HCT116 (cell line): ENCODE measurements at places on chromosomes 4 and X.

DNA sequence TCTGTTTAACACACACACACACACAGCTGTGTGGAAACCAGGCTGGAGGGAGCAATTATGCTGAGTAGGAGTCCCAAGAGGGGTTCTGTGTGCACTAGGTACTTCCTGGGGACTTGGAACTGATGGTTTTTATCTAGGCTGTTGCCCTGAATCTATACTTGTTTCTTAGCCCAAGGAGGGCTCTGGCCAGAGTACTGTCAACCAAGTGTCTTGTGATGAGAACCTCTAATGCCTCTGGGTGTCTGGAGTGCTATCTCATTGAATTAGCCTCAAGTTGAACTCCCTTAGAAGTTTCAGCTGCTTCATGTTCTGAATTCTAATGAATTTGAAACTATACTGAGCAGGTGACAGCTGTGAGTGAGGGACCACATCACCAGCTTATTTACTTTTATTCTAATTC is 16.6 kb downstream of the ARHGAP24 start:
- H3K36me3 ChIP-seq, result no peaks in the 10 kb centered on the region
- H3K4me3 ChIP-seq, result no peak overlapping the region
- no peaks in the 10 kb centered on the region for H3K4me1 ChIP-seq
- no peak overlapping the region for H3K27ac ChIP-seq
- no peak for DNase-seq

DNA sequence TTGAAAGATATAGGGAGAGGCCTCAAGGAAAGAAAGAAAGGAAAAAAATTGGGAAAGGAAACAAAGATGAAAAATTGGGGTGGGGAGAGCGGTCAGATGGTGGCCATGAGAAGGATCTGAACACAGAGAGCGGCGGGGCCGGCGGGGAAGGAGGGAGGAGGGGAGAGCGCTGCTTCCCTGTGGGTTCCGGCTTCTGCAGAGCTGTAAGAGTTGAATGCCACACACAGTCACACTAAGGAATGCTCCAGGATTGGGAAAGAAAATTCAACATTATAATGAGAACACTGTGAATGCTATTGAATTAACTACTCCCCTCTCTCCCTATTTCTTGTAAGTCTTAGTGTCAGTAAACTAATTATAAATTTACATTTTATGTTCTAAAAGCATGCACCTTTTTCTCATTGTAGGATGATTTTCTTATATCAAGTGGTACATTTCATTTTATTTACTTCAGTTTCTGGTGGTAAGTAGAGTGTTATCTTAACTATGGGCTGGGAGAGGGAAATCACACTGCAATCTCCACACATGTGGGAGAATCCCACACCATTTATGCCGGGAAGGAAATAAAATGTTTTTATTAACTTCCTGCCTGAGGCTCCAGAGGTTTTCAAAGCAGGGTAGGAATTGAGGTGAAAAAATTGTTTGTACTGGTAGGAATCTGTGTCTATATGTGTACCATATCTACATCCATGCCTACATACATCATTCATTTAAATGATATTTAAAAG is 904 bp downstream of the F11 start:
- no peaks in the 10 kb centered on the region for H3K4me1 ChIP-seq
- H3K27me3 ChIP-seq, result 0 out of 2 replicates have a peak, but pooled peaks cover 5% of the 10 kb centered on the region
- no peaks in the 10 kb centered on the region for H3K36me3 ChIP-seq
- H3K4me3 ChIP-seq, result no peak overlapping the region
- no peak overlapping the region for H3K27ac ChIP-seq

DNA sequence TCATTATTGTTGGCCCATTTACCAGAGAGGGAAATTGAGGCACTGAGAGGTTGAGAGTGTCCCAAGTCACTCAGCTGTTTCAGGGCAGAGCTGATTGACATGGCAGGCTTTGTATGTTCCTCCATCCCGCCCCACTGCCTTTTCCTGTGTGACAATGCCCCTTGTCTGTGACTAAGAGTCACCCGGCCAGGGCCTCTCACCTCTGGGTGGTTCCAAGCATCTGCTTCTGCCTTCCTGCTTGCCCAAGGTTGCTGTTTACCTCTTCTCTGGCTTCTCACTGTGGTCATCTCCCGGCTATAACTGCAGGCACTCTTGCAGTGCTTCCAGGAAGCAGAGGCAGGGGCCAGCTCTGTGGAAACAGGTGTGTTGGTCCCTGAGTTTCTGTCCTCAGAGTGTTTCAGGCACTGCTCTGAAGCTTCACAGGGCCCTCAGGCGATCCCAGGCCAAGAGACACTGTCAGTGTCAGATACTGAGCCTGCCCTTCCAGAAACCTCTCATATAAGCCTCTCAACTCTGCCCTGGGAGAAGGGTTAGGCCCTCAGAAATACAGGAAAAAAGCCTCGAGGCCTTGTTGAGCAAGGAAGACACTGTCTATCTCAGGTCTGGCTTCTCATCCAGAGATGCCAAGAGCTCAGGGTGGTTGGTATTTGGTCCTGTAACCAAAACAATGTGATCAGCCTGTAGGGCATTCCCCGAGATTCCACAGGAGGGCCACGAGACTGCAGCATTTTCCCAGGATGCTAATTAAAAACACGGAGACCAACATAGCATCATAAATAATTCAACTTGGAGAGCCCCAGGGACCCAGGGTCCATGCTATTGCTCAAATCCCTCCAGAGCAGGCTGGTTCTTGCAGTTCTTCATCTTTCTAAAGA is 42.0 kb upstream of the PROM1 start:
- H3K4me1 ChIP-seq, result no peaks in the 10 kb centered on the region
- H3K27me3 ChIP-seq, result no peaks in the 10 kb centered on the region
- H3K36me3 ChIP-seq, result no peaks in the 10 kb centered on the region
- H3K27ac ChIP-seq, result no peak overlapping the region

DNA sequence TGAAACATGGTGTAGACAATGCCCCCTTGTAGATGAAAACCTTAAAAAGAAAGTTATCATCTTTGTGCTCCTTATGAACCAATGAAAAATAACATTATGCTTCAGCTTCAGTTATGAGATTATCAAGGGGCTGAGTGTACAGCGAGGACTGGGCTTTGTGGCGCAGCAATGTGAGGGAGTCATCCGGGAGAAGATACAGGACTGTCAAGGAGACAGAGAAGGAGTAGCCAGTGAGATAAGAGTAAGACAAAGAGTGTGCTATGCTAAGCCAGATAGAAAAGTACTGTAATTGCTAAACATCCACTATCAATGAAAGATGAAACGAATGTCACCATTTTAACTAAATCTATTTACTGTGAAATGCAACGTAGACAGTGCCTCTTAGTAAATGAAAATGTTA is 3.6 kb upstream of the KLHL15 start:
- no peak overlapping the region for H3K4me3 ChIP-seq
- no peak for DNase-seq
- peaks cover 10% of the 10 kb centered on the region for H3K4me1 ChIP-seq

DNA sequence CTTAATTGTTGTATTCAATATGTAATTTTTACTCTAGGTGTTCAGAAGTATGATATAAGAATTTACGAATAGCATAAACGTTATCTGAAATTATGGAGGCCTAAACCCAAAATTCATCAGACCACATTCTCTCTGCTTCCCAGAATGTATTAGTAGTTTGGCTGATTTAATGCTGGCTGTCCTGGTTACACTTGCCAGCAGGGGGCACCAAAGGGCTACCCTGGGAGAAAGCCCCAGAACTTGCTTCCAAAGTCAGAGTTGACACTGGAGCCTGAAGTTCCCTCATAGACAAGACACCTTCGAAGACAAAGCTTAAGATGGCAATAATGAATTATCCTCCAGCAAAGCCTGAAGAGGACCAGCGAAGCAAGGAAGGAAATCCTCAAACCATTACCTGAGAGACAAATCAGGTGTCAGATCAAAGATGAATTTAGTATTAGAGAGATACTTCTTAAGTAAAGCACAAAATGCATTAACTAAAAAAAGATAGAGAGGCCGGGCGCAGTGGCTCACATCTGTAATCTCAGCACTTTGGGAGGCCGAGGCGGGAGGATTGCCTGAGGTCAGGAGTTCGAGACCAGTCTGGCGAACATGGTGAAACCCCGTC is 11.3 kb upstream of the ANOS1 start:
- H3K4me3 ChIP-seq, result no peak overlapping the region
- no peak for DNase-seq
- H3K36me3 ChIP-seq, result no peaks in the 10 kb centered on the region

- no peaks in the 10 kb centered on the region for H3K27me3 ChIP-seq
- H3K27ac ChIP-seq, result no peak overlapping the region
- DNase-seq, result no peak
- H3K4me1 ChIP-seq, result no peaks in the 10 kb centered on the region
- H3K36me3 ChIP-seq, result no peaks in the 10 kb centered on the region
Measured at GRCh38 chr4:140556372-140557085, 12.2 kb downstream of the UCP1 start.

GRCh38 chrX:13270360-13270759 is 49.5 kb downstream of the ATXN3L start:
- DNase-seq, result no peak
- H3K27ac ChIP-seq, result no peak overlapping the region
- no peaks in the 10 kb centered on the region for H3K27me3 ChIP-seq
- no peak overlapping the region for H3K4me3 ChIP-seq
- no peaks in the 10 kb centered on the region for H3K36me3 ChIP-seq

DNA sequence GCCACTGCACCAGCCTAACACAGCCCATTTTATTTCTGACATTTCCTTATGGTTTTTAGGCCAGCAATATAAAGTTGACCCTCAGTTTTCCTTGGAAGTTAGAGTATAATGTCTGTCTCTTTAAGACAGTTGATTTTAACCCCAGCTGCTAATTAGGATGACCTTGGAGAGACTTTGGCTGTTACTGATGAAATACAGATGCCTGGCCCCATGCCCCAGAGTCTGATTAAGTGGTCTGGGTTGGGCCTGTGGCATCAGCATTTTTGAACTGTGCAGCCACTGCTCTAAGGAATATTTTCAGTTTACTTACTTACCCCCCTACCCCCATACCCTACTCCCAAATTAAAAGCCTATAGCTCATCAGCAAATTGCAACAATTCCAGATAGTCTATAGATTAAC is 85.8 kb downstream of the DCLK2 start:
- no peak overlapping the region for H3K27ac ChIP-seq
- H3K4me1 ChIP-seq, result no peaks in the 10 kb centered on the region
- no peak overlapping the region for H3K4me3 ChIP-seq
- no peaks in the 10 kb centered on the region for H3K36me3 ChIP-seq

- no peaks in the 10 kb centered on the region for H3K4me1 ChIP-seq
- H3K4me3 ChIP-seq, result no peak overlapping the region
- DNase-seq, result no peak
- no peaks in the 10 kb centered on the region for H3K27me3 ChIP-seq
- no peaks in the 10 kb centered on the region for H3K36me3 ChIP-seq
Measured at GRCh38 chr4:148539387-148539786, 97.2 kb upstream of the NR3C2 start.

DNA sequence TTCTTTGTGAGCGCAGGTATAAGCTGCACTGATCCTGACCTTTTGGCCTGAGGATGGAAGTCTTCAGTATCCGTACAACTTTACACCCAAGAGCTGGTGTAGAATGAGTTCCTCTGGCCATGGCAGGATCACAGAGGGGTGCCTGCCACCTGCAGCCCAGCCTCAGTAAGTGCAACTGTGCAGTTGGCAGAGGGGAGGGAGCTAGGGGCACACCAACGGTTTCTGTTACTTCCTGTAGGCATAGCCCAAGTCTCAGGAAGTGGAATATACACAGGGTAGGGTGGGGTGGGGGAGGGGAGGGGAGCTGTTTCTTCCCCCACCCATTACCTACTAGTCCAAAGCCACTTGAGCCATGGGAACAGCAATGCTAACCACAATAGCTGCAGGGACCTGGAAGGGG is 85.4 kb upstream of the GBA3 start:
- peak; percentile 54 for DNase-seq
- no peaks in the 10 kb centered on the region for H3K36me3 ChIP-seq
- no peak overlapping the region for H3K4me3 ChIP-seq
- H3K27me3 ChIP-seq, result no peaks in the 10 kb centered on the region
- H3K4me1 ChIP-seq, result 0 out of 2 replicates have a peak, but pooled peaks cover 2% of the 10 kb centered on the region
- no peak overlapping the region for H3K27ac ChIP-seq

DNA sequence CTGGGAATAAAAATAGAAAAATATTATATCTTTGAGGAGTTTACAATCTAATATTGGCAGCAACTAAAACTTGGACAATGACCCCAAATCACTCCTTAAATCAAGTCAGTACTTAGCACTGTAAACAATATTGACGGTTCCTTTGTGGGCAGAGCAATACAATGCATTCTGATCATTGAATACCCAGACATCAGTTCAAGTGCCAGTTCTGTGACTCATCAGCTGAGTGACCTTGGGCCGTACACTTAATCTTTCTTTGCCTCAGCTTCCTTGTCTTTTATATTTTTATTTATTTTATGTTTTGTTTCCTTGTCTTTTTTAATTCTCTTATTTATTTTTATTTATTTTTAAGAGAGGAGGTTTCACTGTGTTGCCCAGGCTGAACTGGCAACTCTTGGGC is 112.2 kb upstream of the ANXA3 start:
- no peak overlapping the region for H3K4me3 ChIP-seq
- H3K4me1 ChIP-seq, result 0 out of 2 replicates have a peak, but pooled peaks cover 2% of the 10 kb centered on the region
- no peak for DNase-seq
- H3K36me3 ChIP-seq, result no peaks in the 10 kb centered on the region
- no peaks in the 10 kb centered on the region for H3K27me3 ChIP-seq
- H3K27ac ChIP-seq, result no peak overlapping the region

DNA sequence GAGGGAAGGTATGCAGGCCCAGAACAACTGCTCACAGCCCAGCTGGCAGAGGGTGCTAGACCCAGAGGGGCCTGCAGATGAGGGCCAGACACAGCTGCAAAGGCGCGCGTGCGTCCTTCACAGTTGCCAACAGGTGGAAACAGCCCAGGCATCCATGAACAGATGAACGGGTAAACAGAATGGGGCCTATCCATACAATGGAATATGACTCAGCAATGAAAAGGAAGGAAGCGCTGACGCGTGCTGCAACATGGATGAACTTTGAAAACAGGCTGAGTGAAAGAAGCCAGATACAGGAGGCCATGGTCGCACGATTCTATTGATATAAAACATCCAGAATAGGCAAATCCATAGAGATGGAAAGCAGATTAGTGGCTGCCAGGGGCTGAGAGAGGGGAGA is 83.1 kb upstream of the DDX3X start:
- peaks cover 5% of the 10 kb centered on the region; the same call in 1 of the 2 replicates for H3K4me1 ChIP-seq
- no peak overlapping the region for H3K4me3 ChIP-seq
- H3K27me3 ChIP-seq, result no peaks in the 10 kb centered on the region

- peaks cover 5% of the 10 kb centered on the region; the same call in 1 of the 2 replicates for H3K4me1 ChIP-seq
- no peaks in the 10 kb centered on the region for H3K27me3 ChIP-seq
- no peak overlapping the region for H3K4me3 ChIP-seq
Measured at GRCh38 chr4:121827853-121828252, 4.2 kb upstream of the CCNA2 start.

- no peaks in the 10 kb centered on the region for H3K36me3 ChIP-seq
- DNase-seq, result no peak
- H3K4me1 ChIP-seq, result no peaks in the 10 kb centered on the region; the same call in 1 of the 2 replicates
- no peaks in the 10 kb centered on the region for H3K27me3 ChIP-seq
Measured at GRCh38 chr4:86688026-86688425, 93.9 kb downstream of the PTPN13 start.

- H3K27ac ChIP-seq, result peak within 1 kb of the TSS; percentile 71
- H3K27me3 ChIP-seq, result no peaks in the 10 kb centered on the region
- H3K36me3 ChIP-seq, result no peaks in the 10 kb centered on the region
- DNase-seq, result peak; percentile 75
Measured at GRCh38 chr4:83535520-83536361, at the start of gene GPAT3. TSS of gene GPAT3 (plus strand) at chr4:83536108. CDS start at chr4:83536623, 515 bp downstream.
